SW 1271 (cell line): ENCODE measurements at places on chromosomes 1 and 21.

- no peak for DNase-seq
These were observed 103.2 kb upstream of the ZNF644 start for GRCh38 chr1:91124989-91125417.

- DNase-seq = no peak
These were observed 19.3 kb downstream of the RRAGC start for GRCh38 chr1:38840281-38840680.

DNA sequence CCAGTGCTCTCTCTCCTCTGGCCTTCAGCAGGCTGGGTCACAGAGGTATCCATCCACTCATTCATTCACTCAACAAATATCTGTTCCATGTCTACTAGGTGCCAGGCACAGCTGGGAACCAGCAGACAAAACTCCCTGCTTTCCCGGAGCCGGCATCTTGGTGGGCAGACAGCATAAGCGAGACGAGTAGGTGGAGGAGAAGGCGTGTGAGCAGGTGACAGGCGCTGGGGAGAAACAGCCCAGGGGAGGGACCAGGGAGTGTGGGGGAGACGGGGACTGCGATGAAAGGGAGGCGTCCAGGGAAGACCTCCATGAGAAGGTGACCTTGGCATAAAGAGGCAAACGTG, 11.0 kb upstream of the KCNAB2 start:
- no peak for DNase-seq

- no peak for DNase-seq
These were observed 892.6 kb downstream of the MRPL39 start for GRCh38 chr21:24714646-24715200.

DNA sequence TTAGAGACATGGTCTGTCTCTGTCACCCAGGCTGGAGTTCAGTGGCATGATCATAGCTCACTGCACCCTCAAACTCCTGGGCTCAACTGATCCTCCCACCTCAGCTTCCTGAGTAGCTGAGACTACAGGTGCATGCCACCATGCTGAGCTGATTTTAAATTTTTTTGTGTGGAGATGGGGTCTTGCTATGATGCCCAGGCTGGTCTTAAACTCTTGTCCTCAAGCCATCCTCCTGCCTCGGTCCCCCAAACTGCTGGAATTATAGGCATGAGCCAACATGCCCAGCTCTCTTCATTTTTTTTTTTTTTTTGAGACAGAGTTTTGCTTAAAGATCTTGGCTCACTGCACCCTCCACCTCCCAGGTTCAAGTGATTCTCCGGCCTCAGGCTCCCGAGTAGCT, 24.8 kb upstream of the AGPAT3 start:
- DNase-seq = no peak

DNA sequence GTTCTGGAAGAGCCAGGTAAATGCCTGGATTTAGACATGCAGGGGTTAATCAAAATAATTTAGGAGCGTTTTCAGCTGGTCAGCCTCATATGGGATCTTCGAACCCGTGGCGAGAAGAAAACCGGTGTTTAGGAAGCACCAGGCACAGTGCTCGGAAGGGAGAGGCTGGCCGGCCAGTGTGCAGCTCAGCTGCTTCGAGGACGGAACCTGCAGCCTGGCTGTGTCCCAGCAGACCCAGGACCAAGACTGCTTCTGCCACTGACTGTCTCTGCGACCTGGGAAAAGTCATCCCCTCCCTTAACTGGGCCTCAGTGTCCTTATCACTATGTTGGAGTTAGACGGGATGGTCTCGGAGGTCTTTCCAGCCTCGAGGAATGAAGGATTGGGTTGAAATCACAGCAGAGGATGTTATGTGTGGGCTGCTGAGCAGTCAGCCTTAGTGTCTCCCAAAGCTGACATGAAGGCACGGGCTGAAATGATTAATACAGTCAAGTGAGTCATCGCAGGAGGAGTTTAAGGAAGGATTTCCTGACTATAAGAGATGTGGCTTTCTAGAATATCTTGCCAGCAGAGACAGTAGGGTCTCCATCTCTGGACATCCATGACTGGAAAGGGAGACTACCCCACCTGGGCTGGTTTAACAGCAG, 20.8 kb downstream of the PPFIA4 start:
- DNase-seq = peak; percentile 45

DNA sequence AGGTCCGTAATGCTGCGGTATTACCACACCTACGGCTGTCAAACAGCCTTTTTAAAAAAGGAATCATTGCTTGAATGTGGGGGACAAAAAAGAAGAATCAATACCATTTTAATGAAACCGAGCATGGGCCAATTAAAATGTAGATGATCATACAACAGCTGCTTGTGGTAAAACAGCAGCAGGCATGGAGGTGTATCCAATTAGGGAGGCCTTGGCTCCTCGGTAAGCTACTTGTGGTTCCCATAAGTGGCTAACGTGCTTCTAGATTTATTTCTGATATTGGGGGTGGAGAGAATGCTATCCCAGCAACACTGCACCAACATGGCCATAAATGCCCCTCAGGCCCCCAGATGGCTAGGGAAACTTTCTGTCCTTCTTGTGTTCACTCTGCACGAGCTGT, 1.8 kb downstream of the PTPN14 start:
- no peak for DNase-seq

- no peak for DNase-seq
These were observed 27.7 kb downstream of the VASH2 start for GRCh38 chr1:212977781-212978645.

DNA sequence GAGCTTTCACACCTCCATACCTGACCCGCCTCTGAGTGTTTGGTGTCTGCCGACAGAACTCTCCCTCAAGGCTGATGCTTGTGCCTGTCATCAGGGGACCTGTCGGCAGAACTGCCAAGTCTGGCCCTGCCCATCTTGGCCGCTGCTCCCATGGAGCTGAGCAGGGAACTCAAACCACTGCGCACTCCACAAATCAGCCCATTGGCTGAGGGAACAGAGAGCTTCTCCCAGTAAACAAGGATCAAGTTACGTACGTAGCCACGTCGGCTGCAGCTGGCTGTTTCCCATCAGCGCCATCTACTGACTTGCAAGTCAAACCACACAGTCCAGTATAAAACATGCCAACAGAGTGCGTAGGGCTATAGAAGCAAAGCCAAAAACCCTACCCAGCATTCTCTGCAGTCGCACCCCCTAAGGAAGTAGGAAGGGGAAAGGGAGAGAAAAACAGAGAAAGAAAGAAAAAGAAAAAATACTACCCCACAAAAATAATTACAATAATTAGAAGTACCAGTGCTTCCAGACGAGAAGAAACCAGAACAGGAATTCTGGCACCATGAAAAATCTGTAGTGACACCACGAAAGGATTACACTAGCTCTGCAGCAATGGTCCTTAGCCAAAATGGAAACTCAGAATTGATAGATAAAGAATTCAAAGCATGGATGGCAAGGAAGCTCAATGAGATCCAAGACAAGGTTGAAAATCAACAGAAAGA, 13.1 kb downstream of the KRTAP13-1 start:
- no peak for DNase-seq
